NCI-H1092 (cell line): ENCODE measurements at places on chromosomes 2 and 18.

GRCh38 chr18:14978962-14979535 lies 231.1 kb downstream of the ANKRD30B start:
- no peak for DNase-seq

- no peak for DNase-seq
These were observed 6.8 kb downstream of the TBR1 start for GRCh38 chr2:161422816-161423403.

DNA sequence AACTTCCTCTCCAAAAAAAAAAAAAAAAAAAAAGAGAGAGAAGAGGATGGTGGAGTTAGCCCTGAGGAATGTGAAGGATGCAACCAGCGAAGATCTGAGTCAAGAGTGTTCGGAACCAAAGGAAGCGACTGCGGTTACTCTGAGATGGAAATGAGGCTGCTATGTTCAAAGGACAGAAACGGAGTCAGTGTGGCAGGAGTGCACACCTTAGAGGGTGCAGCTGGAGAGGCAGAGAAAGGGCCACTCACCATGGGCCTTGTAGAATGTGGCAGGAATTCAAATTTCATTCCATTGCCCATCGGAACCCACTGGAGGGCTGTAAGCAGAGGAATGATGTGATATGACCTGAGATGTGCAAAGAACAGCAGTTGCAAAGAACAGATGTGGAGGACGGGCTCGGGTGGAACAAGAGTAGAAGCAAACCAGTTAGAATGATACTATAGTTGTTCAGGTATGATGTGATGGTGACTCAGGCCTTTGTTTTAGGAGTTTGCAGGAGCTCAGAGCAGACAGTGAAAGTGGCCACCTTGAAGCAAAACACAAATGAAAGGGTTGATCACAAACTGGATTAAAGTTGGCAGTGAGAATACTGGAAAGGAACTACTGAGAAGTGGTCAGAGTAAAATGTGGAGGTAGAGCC lies 22.6 kb downstream of the ITGA6 start:
- DNase-seq: no peak

DNA sequence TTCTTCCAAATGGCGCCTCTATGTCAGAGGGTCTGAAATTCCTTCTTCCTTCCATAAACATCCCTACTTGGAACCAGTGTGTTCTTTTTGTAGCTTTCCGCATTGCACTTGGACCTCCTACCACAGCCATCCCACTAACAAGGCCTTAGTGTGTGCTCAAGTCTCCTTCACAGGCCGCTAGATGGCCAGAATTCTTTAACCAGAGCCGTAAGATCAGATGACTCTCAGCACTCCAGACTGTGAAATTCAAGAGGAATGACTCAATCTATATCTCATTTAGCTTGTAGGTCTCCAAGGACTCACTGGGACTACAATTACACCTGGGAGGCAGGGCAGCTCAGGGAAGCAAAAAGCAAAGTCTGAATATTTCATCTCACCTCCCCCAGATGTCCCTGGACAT lies 298.9 kb downstream of the EIPR1 start:
- no peak for DNase-seq

- DNase-seq: no peak
These were observed 54.9 kb upstream of the CYP1B1 start for GRCh38 chr2:38130876-38131275.

- no peak for DNase-seq
These were observed 1.8 kb upstream of the CD302 start for GRCh38 chr2:159799833-159800232.

DNA sequence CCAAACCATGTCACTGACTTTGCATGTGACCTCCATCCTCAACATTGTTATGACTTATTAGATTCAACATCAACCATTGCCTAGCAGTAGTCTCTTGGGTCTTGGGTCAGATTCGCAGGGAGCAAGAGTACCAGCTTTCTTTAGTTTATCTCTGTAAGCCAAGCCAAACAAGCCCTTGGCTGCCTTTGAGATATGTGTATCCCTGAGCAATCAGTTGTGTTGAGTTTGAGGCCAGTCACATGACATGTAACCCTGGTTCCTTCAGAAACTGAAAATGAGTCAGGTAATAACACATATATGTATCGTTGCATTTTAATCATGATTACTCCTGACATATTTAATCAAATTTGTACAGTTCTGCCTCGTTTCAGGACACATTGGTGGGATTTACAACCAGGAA lies 173.3 kb downstream of the PARD3B start:
- DNase-seq: no peak

DNA sequence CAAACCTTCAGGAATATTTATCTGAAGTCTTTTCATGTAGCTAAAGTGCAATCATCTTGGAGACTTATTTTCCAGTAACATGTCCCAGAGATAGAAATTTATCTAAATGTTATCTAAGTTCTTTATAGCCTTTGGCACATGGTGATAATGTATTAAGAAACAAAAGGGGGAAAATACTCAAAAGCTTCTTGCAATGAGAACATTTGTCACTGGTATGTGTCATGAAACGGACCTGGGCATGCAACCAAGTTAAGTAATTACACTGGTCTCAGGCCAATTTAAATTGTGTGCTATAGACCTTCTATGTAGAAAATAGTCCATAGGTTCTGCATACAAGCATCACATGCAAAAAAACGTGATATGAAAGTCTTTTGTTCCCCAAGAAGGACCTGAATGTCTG lies 136.2 kb downstream of the SLC8A1 start:
- no peak for DNase-seq

DNA sequence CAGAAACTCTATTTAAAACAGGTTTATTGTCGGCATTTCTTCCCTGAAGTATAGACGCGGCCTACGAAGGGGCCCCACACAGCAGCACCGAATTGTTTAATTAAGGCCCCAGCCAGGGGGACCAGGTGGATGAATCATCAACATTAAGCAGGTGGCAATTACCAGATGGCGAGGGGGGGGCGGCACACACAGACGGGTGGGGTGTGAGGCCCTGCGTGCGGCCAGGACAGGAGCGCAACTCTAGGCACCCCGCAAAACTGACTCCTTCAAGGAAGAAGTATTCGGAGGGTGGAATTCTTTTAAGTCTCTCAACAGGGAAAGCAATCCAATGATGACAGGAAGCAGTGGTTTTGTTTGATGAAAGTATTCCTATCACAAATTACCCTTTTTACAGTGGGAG lies 830.4 kb downstream of the GALR1 start:
- no peak for DNase-seq

DNA sequence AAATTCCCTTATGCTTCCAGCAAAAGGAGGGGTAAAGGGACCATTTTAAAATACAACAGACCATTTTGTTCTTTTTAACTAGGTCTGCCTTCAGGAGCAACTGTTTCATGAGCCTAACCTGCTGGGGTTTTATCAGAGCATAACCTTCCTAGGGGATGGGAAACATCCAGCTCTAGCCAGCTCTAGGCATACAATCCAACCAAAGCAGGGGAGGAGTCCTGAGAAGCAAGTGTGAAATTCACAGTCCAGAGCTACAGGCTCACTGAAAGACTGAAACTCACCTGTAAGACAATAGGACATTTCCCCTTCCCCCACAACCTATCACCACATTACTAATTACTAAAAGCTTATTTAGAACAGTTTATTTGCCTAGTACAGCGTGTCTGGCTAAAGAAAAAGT lies 1296.6 kb upstream of the DDX18 start:
- DNase-seq: no peak

DNA sequence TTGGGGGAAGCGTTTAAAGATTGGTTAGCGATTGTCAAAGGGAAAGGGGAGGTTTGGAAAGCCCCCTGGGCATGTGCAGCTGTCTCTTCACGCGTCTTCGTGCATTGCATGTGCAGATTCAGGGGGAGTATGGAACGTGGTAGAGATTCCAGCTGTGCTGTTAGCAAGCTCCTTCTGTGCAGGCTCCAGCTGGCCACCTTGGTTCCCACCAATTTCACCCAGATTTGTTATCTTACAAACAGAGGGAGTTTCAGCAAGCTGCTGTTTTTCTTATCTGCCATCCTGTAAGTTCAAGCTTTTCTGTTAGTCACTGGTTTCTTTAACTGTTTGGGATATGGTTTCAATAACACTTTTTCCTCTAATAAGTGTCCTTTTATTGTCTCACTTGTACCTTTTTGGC lies 30.4 kb downstream of the FARP2 start:
- no peak for DNase-seq

DNA sequence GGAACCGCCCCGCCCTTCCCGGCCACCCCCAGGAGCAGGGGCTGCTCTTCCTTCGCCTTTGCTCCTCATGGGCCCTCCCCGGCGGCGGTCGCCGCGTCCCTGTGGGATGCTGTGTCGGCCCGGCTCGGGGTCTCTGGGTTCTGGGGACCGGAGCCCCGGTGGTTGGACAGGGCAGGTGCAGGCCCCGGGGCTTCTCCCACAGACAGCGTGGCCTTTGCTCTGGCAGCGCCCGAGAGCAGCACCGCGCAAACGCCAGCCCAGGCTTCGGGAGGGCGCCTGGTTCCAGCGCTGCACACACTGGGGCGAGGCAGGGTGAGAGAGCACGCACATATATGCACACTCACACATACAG lies 9.0 kb upstream of the KCNG2 start:
- DNase-seq: no peak

DNA sequence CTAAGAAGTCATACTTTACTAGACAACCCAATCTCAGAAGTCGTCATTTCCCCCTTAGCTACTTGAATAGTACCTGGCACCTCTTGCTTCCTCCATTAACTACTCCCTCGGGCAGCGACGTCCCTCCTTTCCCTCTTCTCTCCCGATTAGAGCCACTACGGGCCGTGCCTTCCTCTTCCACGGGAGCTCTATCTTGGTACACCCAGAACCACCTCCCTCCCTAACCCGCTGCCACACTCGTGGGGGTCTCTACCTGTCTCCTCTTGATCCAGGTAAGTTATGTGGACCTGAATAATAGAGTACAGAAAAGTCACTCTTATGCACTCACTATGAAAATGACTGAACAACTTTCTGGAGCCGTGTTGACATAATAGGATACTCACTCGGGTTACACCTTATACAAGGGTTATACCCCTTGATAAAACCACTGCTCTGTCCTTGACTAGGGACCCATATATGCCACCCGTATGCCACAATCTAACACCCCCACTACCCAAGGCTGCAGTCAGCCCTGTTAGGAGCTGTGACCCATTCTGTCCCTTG lies 595 bp upstream of the HDHD2 start:
- peak; percentile 27 for DNase-seq

DNA sequence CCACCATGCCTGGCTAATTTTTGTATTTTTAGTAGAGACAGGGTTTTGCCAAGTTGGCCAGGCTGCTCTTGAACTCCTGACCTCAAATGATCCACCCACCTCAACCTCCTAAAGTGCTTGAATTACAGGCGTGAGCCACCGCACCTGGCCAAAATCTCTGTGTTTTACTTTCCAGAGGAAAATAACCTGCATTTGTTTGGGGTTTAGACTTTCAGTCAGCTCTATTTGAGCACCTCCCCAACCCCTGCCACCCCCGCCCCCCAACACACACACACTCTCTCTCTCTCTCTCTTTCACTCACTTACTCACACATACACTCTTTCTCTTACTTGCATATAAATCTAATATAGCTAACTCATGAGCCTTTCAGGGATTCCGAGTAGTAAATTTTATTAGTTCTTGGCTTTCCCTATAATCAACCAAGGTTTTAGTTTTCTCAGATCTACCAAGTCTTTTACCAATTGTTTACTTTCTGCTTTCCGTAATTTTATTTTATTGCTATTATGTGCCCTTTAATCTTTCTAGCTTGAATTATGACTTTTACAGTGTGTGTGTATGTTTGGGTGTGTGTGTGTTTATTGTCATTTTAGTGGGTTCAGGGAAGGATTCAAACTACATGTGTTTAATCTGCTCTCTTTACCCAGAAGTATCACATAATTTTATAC lies 24.5 kb downstream of the MFSD6 start:
- DNase-seq: no peak

DNA sequence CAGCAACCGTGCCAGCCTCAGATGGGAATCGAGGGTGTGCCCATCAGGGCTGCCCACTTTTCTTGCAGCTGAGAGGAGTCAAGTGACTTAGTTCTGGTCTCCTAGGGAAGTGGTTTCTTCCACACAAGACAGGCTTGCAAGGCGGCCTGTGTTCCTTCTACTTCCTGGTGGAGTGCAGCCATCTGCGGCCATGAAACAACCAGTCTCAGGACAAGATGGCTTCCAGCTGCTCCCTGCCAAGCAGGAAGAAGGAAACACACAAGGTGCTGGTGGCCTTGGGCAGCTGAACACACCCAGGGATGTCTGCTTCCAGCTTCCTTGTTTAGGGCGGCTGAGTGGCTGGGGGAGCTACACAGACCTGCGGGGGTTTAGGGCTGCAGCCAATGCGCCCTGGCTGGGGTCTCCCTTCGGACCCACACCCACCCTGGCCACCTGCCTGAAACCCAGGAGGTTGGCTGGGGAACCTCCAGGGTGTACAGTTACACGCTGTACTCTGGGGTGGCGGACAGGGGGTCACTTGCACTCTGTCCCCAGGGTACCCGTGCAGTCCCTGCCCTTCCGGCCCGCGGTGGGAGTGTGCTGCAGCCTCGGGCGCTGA lies 34.7 kb downstream of the PTPN18 start:
- DNase-seq: no peak

DNA sequence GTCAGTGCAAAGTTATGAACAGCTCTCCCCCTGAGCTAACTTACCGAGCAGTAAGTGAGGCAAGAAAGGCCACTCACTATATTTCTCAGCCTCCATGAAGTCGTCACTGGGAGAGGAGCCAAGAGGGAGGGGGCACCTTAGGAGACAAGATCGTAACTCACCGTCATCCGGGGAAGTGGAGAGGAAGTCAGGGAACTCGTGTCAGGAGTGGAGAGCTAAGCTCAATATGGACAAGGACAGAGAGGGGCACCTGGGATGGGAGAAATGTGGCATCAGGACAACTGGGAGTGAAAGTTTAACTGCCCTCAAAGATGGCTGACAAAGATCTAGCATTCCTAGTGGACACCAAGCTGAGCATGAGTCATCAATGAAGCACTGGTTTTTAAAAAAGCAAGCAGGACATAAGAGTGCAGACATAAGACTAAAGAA lies 37.1 kb downstream of the BCL11A start:
- DNase-seq: no peak

GRCh38 chr18:45221363-45221762 lies 393.9 kb upstream of the SLC14A2 start:
- DNase-seq: no peak

DNA sequence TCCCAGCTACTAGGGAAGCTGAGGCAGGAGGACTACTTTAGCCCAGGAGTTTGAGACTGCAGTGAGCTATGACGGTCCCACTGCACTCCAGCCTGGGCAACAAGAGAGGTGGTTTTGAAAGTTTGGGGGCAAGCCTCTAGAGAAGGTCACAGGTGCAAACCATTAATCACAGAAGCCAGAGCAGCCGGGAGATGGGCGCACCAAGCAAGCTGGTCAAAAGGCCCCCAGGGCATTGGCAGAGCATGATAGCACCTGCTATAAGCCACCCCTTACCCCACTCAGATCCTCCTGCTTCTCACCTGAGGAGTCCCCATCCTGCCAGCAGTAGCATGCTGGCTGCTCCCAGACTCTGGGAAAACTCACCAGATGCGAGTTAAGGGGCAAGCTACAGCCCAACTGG lies 116.1 kb upstream of the RAB12 start:
- no peak for DNase-seq

- DNase-seq: no peak
These were observed 4.5 kb downstream of the GBX2 start for GRCh38 chr2:236163471-236164200.

- no peak for DNase-seq
These were observed 415.0 kb upstream of the GYPC start for GRCh38 chr2:126241001-126241400.

GRCh38 chr2:178513876-178514275 lies 33.6 kb downstream of the PLEKHA3 start:
- no peak for DNase-seq
